Mammary epithelial cell (primary cell): ENCODE measurements at places on chromosomes 5 and 9. TPM values are rescaled to one million over a fixed set of nuclear protein-coding genes. Genes with fewer than 3 reads are reported as not detected.

- no peak for DNase-seq
Observed at GRCh38 chr5:124665035-124665434, 81.4 kb downstream of the ZNF608 start.

DNA sequence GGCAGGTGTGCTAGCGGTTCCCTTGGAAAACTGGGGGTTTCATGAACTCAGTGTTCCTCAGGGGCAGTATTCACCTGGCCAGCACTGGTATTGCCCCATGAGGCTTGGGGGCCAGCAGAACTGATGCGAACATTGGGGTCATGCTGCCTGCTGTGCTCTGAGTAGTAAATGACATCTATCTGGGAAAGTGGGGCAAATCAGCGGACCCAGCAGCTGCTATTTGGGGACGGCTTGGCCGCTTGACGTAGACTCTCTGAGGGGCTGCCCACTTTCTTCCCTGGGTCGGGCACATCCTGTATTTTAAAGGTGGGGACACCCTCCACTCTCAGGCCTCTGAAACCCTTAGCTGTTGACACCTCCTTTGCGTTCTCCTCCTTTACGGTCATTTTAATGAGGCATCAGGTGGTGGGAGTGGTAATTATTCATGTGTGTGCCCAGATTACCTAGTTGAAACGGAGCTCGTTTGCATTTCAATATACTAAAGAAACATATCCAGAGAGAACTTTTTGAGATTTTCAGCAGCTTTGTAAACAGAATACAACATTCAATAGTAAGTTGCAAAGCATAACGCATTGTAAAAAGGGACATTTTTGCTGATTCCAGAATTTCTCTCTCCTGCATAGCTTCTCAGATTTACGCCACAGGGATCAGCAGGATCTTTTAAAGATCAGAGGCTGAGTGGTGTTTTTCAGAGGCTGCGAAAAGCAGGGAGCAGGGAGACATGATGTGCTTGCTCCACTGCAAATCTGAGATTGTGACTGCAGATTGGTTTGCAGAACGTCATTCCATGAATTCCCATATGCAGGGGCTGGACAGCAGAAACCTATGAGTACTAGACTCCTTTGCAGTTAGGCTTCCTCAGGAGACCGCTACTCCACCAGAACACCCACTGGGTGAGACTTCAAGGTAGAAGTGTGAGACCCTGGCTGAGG lies 56.8 kb upstream of the ZFR start:
- DNase-seq = no peak

- DNase-seq = no peak
Observed at GRCh38 chr5:149417711-149418368, 38.7 kb upstream of the IL17B start.

DNA sequence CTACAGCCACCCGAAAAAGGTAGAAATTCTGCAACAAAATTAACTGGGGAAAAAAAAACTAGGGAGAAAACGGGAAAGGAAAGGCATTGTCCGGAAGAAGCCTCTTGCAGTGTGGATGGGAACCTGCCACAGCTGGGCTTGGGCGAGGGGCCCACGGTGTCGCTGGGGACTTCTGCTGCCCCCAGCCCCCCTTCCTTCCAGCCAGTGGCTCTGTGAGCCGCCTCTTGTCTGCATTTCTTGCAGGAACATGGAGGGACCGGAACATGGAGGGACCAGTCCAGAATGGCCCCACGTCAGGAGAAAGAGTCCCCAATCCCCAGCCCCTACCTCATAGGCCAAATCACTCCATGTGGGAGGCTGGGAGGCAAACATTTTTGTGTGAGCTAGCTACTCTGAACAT lies 36.9 kb upstream of the EXOC3 start:
- DNase-seq = no peak

- DNase-seq = no peak
Observed at GRCh38 chr5:76849419-76850291, at the start of gene S100Z. Gene S100Z (plus strand): TSS chr5:76850014. CDS start chr5:76875360, 25,346 bp downstream.

DNA sequence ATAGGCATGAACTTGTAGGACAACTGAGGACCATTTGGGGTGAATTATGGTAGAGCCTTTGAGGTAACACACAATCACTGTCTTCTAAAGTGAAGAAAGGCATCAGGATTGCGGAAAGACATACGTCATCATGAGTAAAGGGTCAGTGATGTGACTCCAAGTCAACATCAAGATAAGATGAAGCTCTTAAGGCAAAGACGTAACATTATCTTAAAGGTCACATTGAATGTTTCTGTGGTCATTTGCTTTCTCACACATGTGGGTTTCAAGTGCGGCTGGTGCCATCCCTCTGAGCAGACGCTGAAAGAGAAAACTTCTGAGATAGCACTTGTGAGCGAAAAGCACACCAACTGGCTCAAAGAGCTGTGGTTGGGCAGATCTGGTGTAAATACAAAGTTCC lies 63.3 kb upstream of the GRAMD2B start:
- no peak for DNase-seq

DNA sequence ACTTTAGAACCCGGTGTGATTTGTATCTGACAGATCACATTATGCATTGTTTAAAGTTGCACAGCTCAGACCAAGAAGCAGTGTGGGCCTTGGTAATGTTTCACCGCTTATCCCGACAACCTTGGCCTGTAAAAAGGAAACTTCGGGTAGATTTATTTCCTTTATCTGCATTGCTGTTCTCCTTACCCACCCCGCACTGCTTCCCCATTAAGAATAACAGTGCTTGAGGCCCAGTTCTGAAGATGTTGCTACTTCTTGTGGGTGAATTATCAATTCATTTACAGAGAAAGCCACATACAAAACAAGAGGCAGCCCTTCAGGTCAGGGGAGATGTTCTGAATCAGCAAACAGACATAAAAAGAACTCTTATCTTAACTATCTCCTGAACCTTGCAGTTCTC lies 8.4 kb downstream of the SMARCA2 start:
- DNase-seq = no peak

GRCh38 chr9:129037767-129038098 lies 1.3 kb downstream of the MIGA2 start:
- no peak for DNase-seq

- DNase-seq = no peak
Observed at GRCh38 chr5:179800696-179801201, 5.9 kb downstream of the MGAT4B start.

DNA sequence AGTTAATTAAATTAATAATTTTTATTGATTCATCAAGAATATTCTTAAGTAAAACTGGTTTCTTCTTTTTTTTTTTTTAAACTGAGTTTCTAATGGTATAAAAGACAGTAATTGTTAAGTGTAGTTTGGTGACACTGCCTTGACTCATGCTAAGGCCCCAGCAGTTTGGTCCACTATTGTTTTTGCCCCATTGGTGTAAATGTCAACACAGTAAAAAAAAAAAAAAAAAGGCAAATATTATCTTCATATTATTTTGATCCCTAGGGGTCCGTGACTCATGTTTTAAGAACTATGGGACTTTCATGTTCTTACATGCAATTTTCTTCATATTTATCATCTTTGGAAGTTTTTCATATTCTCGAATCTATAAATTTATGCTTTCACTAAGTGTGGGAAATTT lies 29.2 kb upstream of the JAK2 start:
- DNase-seq = peak; percentile 52

DNA sequence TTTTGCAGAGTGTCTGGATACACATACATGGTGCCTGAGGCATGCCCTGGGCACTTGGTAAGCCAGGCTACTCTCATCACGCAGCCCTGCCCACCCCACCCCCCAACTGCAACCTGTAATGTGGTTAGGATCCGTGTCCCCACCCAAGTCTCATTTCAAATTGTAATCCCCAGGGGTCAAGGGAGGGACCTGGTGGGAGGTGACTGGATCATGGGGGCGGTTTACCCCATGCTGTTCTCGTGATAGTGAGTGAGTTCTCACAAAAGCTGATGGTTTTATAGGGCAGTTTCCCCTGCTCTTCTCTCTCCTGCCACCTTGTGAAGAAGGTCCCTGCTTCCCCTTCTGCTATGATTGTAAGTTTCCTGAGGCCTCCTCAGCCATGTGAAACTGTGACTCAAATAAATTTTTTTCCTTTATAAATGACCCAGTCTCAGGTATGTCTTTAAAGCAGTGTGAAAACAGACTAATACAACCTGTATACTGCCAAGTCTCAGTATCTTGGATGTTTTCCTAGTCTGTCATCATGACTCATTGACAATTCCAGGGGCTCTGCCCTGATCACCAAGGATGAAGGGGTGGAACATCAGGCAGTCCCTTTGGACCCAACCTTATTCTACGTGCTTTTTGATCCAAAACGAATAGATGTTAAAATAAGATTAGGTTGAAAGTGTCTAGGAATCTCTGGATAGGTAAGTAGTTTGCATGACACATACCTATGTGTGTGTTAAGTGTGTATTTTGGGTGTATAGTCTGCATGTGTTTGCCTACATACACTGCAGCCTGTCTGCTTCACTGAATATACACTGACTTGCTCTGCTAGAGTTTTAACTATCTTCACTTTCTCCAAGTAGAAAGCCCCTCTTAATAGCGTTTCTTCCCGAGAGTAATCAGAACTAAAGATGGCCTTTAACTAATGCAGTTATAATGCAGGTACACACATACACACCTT lies 293.8 kb downstream of the SLIT3 start:
- peak; percentile 91 for DNase-seq

GRCh38 chr9:73137286-73137899 lies 14.3 kb upstream of the ANXA1 start:
- peak; percentile 81 for DNase-seq

- DNase-seq = no peak
Observed at GRCh38 chr5:83408719-83409118, 62.8 kb upstream of the VCAN start.

GRCh38 chr9:123419721-123420591 lies 64.0 kb downstream of the CRB2 start:
- no peak for DNase-seq

- DNase-seq = no peak
Observed at GRCh38 chr9:78103971-78104433, 72.4 kb upstream of the GNAQ start.

- peak; percentile 58 for DNase-seq
Observed at GRCh38 chr9:121748727-121749423, 97.4 kb downstream of the DAB2IP start.

DNA sequence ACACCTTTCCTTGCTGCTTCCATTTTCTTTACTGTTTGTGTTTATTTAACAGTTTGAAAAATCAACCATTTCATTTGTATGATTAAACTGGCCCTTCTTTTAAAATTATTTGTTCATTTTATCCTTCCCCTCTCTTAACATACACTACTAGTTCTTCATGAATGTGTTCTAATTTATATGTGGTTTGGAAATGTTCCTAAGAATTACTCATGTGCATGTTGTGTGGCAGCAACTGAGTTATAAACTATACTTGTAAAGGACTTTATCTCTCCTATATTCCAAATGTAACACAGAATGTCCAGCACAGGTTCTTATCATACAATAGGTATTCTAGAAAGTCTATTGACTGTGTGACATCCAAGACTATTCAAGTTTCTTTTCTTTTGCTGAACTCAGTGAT lies 358.2 kb upstream of the MEF2C start:
- DNase-seq = peak; percentile 40

- DNase-seq = no peak
Observed at GRCh38 chr5:103260951-103261350, 2.4 kb downstream of the MACIR start.

SV2C gene
- under 0.01 TPM for polyA plus RNA-seq

TEX48 gene
- not detected for polyA plus RNA-seq

CEL gene
- polyA plus RNA-seq = 1.2 TPM

CMBL gene
- 28.8 TPM for polyA plus RNA-seq

PCDHB13 gene
- polyA plus RNA-seq = 0.16 TPM

GRIN1 gene
- polyA plus RNA-seq = 0.02 TPM

SOX30 gene
- polyA plus RNA-seq = 0.02 TPM

ACTBL2 gene
- polyA plus RNA-seq = 0.10 TPM

IL3 gene
- not detected for polyA plus RNA-seq

SPINK7 gene
- not detected for polyA plus RNA-seq

TLX3 gene
- not detected for polyA plus RNA-seq

ZFYVE16 gene
- 4.7 TPM for polyA plus RNA-seq

TICAM2 gene
- polyA plus RNA-seq = 0.23 TPM

RECK gene
- 4.1 TPM for polyA plus RNA-seq

PTGES2 gene
- 78.2 TPM for polyA plus RNA-seq
